ENCODE measurements at places on chromosomes 11 and 22.

GRCh38 chr22:44412136-44412731 is 85.8 kb downstream of the RTL6 start:
- no peak for DNase-seq

GRCh38 chr11:117420598-117420997 is 92.9 kb downstream of the CEP164 start:
- no peak for DNase-seq

DNA sequence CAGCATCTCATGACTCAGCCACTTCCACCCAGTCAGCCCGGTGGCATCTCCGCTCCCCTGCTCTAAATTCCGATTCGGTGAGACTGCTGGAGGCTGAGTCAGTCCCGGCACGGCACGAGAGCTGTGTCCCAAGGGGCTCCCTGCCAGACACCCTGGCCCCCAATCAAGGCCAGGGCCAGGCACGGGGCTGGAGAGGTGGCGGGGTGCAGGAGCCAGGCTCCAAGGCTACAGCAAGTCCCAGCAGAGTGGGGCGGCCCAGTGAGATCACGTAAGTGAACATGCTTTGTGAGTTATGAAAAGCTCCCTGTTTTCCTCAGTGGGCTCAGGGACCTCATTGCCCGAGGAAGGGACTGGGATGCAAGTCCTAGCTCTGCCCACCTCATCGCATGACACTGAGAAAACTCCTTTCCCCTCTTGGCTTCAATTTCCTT is 3.0 kb downstream of the C11orf68 start:
- no peak for DNase-seq

DNA sequence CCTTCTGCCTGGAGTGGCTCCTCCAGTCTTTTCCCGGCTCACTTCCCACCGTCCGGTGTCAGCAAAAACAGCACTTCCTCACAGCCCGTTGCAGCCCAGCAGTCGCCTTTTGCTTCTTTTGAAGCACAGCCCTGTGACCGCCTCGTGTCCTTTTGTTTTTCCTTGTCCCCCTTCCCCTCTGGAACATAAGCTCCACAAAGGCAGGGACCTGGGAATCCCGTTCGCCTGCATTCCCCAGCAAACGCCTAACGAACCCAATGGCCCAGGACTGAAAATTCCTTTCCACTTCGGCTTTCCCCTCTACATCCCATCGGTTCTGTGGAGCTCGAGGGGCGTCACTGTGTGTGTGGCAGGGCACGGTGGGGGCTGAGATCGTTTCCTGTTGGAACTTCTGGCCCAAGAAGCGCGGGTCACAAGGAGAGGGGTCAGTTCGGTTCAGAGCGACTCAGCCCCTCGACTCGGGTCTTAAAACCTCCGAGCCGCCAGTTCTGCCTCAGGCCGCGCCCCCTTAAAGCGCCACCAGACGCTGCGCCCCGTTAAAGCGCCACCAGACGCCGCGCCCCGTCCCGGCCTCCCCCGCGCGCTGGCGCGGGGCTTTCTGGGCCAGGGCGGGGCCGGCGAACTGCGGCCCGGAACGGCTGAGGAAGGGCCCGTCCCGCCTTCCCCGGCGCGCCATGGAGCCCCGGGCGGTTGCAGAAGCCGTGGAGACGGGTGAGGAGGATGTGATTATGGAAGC is 841 bp downstream of the RIC8A start:
- DNase-seq = peak; percentile 65

DNA sequence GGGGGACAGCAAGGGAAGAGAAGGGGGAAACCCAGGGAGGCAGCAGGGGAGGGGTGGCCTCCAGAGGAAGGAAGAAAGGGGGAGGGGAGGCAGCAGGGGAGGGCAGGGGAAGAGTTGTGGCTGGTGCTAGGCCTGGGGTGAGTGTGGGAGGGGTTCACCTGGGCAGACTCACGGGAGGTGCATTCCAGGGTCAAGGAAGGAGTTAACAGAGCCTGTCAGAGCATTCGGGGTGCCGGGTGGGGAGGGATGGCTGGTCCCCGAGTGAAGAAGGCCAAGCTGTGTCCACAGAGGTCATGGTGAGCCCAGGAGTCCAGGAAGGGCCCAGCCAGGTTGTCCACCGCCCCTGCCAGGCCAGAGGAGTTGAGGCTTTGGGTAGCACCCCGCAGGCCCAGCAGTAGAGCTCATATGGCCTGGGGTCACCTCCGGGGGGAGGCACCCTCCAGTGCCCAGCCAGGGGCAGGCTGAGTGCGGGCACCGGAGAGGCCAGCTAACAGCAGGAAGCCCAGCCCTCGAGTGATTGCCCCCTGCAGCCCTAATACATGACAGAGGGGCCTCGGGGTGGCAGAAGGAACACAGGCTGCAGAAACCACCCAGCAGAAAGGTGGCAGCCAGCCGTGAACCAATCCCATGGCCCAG is 31.1 kb upstream of the PPARA start:
- DNase-seq = no peak

DNA sequence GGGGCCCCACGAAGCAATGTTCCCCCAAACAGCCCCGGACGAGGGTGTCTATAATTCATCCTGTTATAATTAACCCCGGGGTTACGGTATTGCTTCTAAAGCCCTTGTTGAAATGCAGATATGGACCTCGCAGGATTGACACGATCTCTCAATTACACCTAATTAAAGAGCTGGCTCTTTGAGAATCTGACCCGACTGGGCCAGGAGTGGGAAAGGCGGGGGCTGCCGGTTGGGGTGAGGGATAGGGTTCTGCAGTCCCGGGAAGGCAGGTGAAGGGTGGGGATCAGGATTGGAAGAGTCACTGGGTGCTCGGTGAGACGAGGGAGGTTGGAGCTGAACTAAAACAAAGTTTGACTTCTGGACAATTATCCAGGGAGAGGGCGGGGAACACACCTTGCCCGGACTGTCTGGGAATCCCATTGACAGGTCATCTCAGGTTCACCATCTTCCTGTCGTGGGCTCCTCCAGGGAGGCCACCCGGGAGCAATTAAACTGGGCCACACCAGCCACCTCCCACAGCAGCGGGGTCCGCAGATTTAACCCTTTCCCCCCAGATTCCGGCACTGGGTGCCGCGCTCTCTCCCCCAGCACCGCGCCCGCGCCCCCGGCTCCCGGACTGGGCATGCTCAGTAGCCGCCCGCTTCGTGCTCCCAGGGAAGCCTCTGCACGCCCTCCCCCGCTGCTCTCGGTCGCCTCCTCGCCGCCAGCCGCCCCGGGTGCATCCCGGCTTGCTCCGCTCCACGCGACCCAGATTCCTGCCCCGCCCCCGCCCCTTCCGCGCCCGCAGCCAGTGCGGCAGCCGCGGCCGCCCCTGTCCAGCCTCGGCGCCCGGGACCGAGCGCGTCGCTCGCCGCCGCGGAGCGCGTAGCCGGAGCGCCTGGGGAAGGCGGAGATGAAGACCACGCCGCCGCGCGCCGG is at the start of gene ELMOD1:
Gene ELMOD1 (plus strand): TSS at position 688 of the 918 bp plus-strand sequence. CDS start 27,043 bp downstream, outside the sequence.
- DNase-seq = no peak

GRCh38 chr22:21947040-21948014 is 5.3 kb downstream of the PPM1F start:
- no peak for DNase-seq

GRCh38 chr22:45424241-45424731 is 10.8 kb downstream of the RIBC2 start:
- no peak for DNase-seq

DNA sequence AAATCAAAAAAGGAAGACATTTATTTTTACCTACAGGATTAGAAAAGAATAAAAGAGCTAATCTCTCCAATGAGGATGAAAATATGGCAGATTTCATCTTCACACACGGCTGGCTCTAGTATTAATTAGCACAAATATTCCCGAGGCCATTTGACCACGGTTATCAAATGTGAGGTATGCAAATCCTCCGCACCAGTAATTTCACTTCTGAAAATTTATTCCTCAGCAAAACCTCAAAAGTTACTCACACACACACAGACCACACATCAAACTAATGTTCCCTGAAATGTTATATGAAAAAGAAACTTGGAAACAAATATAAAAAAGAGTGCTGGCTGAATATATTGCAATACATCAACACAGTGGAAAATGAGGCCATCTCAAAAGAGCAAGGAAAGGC is 32.8 kb downstream of the CELSR1 start:
- DNase-seq = no peak

DNA sequence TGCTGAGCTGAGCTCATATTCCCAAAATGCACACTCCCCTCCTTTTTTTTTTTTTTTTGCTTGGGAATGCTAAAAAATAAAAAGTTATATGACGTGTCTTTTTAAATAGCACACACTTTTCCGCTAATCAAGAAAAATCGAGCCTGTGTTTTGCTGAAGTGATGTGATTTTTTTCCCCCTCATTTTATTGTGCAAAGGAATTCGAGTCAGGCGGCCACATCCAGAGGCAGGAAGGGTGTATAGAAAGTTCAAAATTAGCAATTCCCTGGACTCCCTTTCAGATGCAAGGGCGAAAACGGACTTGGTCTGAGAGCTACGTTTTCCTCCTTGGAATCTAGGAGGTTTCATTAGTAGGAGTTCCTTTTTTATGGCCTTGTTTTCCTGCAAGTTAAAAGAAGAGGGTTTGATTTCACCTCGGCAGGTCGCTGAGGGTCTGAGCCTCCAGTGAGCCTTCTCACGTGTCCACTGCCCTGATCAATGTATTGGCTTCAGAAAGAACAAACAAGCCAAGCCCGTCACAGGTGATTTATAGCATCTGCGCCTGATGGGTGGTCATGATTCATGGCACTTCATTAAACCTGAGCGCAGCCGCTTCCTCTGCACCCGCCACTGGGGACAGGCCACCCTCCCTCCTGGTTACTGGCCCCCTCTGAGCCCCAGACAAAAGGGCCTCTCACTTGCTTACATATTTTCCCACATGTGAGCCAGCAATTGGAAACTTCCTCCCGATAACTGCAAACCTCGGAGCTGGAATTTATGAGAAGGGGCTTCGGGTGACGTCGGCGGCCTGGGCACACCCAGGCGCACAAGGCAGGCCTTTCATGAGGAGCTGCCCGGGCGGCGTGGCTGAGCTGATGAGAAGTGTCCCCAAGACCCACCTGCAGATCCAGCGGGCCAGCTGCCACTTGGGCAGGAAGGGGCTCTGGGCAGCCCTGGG is 64.4 kb upstream of the LINC01488 start:
- DNase-seq = peak; percentile 53

DNA sequence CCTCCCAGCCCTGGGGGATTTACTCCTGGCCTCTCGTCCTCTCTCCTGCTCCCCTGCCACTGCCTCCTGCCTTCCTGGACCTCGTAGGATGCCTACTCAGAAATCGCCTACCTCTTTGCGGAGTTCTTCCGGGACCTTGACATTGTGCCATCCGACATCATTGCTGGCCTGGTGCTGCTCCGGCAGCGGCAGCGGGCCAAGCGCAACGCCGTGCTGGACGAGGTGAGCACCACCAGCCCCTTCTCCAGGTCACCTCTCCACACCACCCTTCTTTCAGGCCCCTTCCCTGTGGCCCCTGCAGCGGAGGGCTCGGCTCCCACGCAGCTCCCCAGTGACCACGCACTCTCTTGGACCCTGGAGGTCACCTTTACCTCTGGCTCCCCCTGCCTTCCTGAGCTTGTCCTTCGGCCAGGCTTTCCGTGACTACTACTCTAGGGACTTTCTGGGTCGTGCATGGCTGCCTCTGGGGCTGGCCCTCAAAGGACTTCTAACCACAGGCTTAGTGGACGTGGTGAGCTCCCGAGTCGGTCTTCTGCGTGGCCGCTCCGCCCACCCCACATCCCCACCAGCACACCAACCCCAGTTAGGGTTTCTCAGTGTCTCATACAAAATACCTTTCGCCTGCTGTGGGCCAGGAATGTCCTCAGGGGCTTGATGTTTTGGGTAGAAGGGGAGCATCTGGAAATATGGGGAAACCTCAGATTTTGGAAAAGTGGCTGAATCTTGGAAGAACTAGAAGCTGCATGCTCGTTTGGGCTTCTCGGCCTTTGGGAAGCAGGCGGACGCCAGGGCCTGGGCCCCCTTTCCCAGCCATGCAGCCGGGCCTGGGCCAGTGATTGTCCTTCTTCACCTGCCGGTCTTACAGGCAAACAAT is 24.1 kb upstream of the MYRF start:
- no peak for DNase-seq

- DNase-seq = no peak
Observed at GRCh38 chr11:43447151-43447550, 88.4 kb downstream of the TTC17 start.
